ENCODE measurements at places on chromosomes 1 and 21.

DNA sequence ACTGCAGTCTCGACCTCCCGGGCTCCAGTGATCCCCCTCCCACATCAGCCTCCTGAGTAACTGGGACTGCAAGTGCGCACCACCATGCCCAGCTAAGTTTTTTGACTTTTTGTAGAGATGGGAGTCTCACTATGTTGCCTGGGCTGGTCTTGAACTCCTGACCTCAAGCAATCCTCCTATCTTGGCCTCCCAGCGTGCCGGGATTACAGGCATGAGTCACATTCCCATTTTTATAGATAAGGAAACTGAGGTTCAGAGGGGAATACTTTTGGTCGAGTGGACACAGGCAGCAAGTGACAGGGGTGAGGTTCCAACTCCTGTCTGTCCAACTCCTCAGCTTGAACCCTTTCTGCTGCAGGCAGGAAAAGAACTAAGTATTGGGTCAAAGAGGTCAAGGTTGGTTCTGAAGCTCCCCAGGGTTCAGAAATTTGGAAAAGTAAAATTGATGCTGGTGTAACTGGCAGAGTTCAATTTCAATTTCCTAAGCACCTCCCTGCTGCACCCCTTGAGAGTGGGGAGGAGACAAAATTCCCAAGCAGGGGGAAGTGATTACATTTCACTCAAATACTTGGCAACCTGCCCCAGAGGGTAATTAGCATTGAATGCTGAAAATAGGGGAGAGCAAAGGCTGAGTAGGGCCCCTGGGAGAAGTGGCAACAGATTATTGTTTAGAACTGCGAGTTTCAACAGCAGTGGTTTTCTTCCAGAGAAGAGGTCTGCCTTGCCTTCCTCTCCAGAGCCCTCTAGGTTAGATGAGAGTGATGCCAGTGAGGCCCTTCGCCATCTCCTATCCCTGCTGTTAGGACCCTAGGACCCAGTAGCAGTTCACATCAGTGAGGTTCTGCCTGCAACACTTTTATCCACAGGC lies 17.5 kb upstream of the ALPL start:
- no peak for DNase-seq

- DNase-seq: no peak
Observed at GRCh38 chr1:72064196-72065075, 217.9 kb downstream of the NEGR1 start.

- DNase-seq: no peak
Observed at GRCh38 chr1:90561103-90561783, 155.9 kb downstream of the BARHL2 start.

DNA sequence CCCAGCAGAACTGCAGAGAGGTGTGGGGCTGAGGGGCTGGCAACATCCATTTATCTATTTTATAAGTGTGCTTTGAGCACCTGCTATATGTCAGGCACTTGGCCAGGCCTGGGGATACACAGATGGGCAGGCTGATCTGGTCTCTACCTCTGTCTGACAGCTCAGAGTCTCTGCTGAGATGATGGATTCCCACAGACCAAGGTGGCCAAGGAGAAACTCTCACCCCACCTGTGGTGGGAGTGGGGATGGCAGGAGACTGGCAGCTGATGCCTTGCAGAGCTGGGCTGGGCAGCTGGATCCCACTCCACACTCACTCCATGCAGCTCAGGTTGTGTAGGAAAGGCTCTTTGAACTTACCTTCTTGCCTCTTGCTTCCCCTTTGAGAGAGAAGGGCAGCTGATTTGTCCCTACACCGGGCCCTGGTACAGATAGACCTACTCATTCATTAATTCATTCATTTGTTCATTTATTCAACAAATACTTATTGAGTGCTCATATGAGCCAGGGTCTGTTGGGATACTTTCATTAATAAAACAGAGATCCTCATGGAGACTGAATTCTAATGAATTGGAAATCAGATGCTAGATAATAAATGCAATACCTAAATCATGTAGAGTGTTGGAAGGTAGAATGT lies 9.0 kb downstream of the ADORA1 start:
- DNase-seq: no peak

DNA sequence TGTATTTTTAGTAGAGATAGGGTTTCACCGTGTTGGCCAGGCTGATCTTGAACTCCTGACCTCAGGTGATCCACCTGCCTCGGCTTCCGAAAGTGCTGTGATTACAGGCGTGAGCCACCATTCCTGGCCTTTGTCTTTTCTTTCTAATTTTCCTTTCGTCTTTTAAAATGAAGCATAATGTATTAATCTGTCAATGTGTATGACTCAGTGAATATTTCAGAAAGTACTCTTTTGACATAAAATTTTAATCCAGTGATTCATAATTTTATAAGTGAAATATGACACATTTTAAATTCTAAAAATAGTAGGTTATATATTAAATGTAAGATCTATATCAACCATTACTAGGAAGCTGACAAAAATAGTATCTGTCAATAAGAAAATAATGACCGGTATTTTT lies 1059.0 kb upstream of the PRMT6 start:
- DNase-seq: no peak

DNA sequence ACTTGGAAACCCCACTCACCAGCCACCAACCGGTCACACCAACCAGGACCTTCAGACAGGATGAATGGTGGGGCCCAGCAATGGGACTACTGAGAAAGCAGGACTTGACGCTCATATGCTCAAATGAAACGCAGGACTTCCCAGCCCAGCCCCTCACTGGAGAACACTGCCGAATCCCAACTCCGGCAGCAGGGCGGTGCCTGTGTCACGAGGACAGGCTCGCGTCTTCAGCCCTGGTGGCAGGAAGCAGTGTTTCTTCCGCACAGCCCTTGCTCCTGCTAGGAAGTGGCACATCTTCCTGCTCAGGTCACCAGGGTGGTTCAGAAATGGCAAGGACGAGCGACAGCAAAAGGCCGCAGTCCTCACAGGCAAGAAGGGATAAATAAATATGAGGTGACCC lies 38.9 kb downstream of the CD58 start:
- DNase-seq: no peak

GRCh38 chr1:26287033-26287711 lies 7.3 kb downstream of the SH3BGRL3 start:
- no peak for DNase-seq

DNA sequence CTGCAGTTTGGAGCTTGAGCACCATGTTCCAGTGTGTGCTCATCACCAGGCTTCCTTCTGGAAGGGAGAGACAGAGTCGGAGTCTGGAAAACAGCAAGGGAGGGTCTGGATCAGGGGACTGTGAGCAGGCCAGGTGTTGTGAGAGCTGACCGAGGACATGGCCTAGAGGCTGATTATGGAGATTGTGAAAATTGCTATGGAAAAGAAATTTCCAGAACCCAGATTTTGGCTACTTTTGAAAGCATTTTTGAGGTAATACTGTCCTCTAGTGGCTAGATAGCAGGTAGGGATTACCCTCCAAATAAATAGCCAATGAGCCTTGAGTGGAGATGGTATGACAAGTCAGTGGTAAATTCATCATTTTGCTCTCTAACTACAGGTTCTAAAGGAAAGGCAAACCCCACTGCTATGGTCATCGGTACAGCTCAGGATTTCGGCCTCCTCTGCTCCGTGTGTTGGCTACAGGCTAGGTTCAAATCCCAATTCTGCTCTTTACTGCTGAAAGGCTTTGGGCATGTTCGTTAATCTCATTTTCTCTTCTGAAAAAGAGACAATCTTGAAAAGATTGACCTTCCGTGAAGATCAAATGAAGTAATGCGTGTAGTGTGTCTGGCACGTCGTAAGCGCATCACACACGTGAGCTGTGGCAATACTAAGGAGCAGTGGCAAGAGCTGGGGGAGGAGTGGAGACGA lies 1.0 kb upstream of the HAO2 start:
- no peak for DNase-seq

- no peak for DNase-seq
Observed at GRCh38 chr1:158527190-158527815, 26.9 kb downstream of the OR6Y1 start.

DNA sequence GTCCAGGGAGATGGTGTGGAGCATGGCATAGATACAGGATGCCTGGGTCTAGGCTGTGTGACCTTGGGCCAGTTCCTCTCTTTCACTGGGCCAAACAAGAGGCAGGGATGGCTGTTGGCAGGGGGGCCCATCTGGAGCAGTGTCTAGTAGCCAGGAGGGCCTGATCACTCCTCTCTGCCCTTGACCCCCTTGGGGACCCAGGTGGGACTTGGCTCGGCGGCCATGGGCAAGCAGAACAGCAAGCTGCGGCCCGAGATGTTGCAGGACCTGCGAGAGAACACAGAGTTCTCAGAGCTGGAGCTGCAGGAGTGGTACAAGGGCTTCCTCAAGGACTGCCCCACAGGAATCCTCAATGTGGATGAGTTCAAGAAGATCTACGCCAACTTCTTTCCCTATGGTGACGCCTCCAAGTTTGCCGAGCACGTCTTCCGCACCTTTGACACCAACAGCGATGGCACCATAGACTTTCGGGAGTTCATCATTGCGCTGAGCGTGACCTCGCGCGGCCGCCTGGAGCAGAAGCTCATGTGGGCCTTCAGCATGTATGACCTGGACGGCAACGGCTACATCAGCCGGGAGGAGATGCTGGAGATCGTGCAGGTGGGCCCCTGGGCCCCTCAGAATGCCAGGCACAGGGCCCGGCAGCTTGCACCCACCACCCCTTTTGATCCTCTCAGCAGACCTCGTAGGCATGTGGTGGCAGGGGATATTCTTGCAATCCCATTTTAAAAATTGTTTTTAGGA lies 2.6 kb downstream of the HPCA start:
- DNase-seq: no peak

GRCh38 chr1:58964428-58964827 lies 180.6 kb upstream of the JUN start:
- DNase-seq: no peak

DNA sequence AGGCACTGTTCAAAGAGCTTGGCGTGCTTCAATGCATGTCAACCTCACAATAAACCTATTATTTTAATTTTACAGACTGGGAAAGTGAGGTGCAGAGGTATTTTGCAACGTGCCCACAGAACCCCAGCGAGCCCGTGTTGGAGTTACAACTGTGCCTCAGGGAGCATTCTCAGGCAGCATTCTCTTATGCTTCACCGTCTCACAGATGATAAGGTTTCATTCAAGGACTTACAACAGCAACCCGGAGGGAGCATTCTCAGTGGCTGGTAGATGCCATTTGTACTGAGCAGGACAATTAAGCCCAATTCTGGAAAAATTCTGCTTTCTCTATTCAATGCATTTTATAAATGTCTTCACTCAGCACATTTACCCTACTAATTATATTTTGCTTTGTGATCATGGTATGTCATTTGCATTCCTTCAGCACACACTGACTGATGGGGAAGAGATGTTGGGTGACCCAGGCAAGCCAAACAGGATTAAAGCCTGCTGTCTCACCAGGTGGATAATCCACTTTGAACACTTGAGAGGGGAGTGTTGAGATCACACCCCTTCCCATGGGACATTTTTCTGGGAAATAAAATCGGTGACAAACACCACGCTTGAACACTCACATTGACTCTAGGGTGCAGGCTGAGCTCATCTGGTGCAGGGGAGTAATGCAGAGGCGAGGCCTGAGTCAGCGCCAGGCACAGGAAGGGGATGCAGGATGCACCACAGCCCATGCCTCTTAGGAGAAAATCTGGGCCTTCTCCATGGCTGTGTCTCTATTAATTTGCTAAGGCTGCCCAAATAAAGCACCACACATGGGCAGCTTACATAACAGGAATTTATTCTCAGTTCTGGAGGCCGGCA lies 113.9 kb downstream of the CLIC6 start:
- no peak for DNase-seq

DNA sequence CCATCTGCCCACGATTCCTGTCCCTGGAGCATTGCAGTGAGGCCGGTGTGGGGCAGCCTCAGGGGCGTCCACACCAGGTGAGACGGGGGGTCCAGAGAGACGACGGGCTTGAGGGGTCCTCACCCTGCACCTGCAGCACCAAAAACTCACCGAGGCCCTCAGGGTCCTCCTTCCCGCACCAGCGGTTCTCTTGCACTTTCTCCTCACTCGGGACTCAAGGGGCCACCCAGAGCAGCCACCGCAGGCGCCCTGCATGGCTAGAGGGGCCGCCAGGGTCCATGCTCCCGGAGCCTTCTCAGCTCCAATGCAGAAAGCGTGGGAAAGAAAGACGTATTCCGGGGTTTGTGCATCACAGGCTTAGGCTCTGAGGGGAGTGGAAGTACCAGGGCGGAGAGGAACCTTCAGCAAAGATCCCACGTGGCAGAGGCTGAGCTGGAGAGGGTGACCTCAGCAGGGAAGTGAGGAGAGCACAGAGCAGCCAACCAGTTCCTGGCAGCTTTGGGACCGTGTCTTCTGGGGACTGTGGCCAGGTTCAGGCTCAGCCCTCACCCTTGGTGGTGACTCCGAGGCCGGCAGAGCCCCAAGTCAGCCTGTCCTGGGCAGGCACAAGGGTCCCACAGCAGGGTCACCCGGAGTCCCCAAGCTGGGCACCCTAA lies 19.5 kb upstream of the COL6A2 start:
- no peak for DNase-seq

GRCh38 chr1:31031330-31032143 lies 34.0 kb downstream of the PUM1 start:
- DNase-seq: no peak

GRCh38 chr1:44860891-44861425 lies 17.9 kb upstream of the PTCH2 start:
- no peak for DNase-seq

DNA sequence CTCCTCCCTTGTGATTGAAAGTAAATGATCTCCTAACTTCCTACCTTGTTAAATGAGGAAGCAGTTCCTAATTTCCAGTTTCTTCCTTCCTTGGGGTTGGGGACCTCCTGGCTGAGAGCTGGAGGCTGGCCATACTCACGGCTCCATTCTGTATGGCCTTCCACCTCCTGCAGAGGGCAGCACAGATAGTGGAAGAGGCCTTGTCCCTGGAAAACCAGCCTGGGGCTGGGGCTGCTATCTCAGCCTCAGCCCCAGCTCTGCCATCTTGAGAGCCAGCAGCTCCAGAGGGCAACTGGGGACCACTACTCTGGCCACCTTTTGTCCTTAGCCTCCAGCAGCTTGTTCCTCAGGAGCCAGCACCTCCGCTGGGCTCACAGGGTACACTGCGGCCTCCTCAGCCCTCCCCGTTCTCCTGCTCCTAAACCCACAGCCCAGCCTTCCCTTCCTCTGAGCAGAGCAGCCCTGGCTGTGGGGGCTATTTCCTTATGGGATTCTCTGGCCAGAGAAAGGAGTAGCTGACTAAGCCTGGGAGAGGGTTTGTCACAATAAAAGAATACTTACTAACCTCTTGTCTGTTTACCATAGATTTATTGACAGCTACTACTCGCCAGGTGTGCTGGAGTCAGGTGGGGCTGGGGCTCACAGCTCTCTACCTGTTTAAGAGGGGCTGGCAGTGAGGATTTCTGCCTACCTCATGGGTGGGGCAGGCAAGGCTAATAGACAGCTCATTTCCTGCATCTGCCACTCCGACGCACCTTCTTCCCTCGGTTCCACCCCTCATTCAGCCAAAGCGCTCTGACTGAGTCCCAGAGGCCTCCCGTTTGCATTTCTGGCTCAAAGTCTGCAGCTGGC lies 6.3 kb downstream of the TMEM234 start:
- no peak for DNase-seq

DNA sequence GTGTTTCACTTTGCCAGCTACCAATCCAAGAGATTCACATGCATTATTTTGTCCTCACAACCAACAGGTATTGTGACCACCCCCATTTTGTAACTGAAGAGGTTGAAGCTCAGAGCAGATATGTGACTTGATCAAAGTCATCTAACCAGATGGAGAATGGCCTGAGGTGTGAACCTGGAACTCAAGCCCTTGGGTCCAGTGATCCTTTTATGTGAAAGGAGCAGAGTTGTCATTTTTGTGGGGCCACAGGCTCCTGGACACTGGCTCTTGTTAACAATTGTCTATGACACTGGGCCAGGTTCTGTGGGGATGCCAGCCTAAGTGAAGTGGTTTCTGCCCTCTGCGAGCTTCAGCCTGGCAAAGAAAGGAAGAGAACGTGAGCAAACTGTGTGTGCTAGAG lies 172.6 kb downstream of the ZZZ3 start:
- no peak for DNase-seq

All from GM12878 (cell line).